GM19239 (cell line): ENCODE measurements at places on chromosomes 3 and 15.

DNA sequence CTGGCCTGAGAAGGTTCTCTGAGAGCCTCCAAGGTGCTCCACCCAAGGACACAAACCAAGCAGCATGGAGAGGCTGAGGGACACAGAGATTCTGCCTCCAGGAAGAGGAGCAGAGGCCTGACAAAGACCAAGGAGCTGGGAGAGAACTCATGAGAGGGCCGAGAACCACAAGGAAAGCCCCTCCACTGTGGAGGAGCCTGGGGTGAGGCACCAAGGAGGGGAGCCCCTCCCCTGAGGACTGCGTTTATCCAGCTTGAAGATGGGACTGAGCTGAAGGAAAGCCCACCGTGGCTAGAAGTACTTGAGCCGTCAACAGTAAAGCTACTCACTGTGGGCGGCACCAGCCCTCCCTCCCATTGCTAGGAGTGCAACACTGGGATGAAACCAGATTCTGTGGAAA lies 63.1 kb upstream of the MEF2A start:
- no peak for DNase-seq

DNA sequence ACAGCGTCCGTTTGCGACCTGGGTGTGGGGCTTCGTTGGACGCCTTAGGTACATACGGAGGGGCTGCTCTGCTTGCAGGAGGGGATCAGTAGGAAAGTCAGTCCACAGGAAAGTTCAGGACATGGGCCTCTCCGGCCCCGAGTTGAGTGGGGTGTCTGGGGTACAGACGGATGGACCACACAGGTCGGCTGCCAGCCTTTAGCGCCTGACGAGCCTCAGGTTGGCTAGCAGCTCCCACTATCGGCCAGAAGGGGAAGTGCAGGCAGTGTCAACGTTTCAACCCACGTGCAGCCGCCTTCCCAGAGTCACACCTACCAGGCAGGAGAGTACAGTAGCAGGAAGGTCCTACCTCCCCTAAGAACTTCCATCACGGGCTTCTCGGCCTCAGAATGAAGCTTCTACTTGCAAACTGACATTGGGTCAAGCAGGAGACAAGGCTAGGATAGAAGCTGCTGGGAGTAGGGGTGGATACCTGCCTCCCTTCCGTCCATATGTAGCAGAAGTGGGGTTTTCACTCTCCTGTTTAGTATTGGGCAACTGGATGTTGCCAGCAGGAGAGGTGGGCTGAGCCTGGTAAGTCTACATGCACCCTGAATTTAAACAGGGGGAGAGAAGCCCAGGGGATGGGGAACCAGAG lies 1.8 kb upstream of the SCN5A start:
- DNase-seq = peak; percentile 80

DNA sequence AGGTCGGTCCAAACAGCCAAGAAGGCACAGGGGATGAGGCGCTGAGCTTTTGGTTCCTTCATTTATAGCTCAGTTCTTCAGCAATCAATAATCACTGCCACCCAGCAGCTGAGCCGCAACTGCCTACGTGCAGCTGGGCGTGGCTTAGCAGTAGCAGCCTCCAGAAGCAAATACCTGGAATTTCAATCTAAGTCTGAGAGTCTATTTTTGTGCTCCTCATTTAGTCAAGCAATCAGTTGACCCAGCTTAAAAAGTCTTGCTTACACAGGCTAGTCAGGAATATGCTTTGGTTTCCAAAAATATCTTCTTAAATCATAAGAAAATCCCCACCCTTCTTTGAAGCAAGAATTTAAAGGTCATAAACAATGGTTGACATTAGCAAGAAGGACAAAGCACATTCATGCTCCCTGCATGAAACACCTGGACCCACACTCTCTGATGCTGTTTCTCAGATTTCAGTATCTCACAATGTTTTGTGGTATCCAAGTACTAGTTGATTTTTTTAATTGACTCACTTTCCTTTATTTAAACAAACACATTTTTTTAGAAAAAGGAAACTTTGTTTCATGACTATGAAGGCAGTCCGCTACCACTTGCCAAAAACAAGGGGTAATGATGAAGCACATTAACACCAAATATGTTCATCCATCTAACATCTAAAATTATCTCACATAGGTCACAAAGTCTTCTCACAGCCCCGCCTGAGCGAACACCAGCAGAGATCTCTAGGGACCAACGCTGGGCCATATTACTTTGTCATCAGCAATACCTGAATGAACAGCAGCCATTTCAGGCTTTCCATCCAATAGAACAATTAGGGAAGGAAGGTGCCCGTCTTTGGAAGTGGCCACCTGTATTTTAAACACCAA lies 106.1 kb downstream of the OXNAD1 start:
- no peak for DNase-seq

- no peak for DNase-seq
These were observed 436.5 kb upstream of the WNT5A start for GRCh38 chr3:55923626-55924025.

DNA sequence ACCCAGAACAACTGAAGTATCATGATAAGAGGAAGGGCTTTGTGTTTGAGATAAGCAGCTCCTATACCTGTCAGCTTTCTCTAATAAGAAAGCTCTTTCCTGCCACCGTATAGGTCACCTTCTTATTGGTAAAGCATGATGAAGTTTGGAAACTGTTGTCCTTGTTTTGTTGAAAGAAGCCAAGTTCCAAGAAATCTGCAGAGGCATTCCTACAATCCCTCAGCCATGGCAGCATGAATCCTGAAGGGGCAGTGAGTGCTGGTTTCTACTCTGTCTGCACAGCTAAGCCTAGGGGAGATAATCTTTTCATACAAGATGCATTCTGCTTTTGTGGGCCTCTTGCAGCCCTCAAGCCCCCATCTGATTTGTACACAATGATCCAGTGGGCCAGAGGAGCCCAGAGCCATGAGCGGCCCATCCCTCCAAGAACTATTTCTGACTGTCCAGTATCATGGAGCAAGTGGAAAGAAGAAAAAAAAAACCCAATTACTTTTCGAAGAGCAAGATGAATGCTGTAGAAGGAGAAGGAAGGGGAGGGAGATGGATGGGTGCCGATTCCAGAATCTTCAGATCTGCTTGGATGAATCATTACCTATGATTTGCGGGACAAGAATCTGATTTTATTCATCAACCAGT lies 1.9 kb upstream of the THBS1 start:
- DNase-seq = no peak

- DNase-seq = no peak
These were observed 6.7 kb downstream of the TNFSF10 start for GRCh38 chr3:172516318-172517214.

- peak; percentile 82 for DNase-seq
These were observed 10.2 kb upstream of the KCNMB3 start for GRCh38 chr3:179260949-179261765.

GRCh38 chr3:182400838-182401237 lies 392.5 kb upstream of the ATP11B start:
- DNase-seq = no peak

GRCh38 chr15:88828791-88829190 lies 25.6 kb downstream of the ACAN start:
- no peak for DNase-seq

- DNase-seq = no peak
These were observed 1.5 kb downstream of the FSTL1 start for GRCh38 chr3:120449251-120449650.

GRCh38 chr3:131804565-131805133 lies 230.2 kb downstream of the CPNE4 start:
- no peak for DNase-seq

GRCh38 chr3:5078151-5078550 lies 43.9 kb upstream of the ARL8B start:
- DNase-seq = no peak

DNA sequence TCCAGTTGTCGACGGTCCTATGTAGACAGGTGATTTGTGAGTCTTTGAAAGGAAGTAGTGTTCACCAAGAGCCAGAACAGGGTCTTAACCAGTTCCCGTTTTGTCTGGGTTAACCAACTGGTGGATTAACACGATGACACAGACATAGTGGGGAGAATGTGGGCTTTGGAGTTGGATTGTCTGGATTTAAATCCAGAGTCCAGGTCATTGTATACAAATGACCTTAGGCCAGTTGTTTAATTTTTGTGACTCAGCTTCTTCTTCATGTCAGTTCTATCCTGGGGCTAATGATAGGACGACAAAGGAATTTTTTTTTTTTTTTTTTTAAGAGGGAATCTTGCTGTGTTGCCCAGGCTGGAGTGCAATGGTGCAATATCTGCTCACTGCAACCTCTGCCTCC lies 126.7 kb downstream of the LPP start:
- no peak for DNase-seq

GRCh38 chr15:70466895-70467529 lies 296.3 kb downstream of the UACA start:
- no peak for DNase-seq

GRCh38 chr3:178584722-178585380 lies 48.6 kb downstream of the KCNMB2 start:
- no peak for DNase-seq

- no peak for DNase-seq
These were observed 540 bp upstream of the ADAMTS7 start for GRCh38 chr15:78811825-78812183.
